ENCODE measurements at places on chromosomes 13 and 19.

DNA sequence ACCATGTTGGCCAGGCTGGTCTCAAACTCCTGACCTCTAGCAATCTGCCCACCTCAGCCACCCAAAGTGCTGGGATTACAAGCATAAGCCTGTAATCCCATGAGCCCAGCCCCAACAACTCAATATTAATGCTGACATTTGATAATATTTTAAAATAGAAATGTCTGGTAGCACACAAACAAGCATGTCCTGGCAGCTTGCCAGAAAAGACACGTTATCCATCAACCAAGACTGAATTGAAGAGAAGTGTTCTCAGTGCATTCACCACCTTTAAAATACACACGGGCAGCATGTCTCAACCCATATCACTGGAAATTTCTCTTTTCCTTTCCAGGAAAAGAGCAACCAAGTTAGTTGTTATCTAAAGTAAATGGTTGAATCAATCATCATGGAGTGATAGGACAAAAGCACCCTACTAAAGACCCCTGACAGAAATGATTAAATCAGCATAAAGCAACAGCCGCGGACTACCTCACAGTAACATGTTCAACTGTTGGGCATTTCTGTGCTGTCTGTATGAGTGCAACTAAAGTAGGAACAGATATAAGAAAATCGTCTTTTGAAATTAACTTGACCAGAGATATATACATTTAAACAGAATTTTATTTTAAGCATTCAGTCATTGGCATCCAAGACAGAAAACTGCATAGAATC, 25.0 kb downstream of the LHFPL6 start:
- DNase-seq = no peak

- DNase-seq = no peak
These were observed 23.1 kb downstream of the SIAH3 start for GRCh38 chr13:45828256-45828968.

DNA sequence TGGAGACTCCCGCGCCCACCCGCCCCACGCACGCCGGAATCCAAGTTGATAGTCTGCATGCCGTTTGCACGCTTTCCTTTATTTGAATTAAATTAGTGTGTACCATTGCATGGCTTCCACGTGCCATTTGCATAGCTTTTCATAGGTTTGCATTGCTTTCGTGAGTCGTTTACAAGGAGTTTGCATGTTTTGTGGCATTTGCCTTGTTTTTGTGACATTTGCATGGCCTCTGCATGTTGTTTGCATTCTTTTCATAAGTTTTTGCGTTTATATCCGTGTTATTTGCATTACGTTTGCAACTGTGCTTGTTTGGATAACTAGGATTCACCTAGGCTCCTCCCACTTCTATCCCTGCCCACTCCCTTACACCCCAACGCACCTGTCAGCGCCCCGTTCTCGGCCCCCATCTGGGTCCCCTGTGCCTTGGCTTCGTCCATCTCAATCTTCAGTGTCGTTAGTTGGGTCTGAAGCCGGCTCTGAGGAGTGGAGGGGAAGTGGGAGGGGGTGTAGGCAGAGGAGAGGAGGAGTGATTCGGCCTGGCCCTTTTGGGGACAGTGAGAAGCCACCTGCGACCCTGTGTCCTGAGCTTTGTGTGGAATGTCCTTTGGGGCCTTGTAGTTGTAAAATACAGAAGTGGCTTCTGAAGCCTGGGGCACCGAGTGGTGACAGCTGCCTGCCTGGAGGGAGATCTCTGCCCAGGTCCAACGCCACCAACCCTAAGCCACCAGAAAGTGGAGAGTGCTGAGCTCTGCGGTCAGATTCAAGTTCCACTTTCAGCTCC, 2.4 kb downstream of the CCDC194 start:
- DNase-seq = no peak

DNA sequence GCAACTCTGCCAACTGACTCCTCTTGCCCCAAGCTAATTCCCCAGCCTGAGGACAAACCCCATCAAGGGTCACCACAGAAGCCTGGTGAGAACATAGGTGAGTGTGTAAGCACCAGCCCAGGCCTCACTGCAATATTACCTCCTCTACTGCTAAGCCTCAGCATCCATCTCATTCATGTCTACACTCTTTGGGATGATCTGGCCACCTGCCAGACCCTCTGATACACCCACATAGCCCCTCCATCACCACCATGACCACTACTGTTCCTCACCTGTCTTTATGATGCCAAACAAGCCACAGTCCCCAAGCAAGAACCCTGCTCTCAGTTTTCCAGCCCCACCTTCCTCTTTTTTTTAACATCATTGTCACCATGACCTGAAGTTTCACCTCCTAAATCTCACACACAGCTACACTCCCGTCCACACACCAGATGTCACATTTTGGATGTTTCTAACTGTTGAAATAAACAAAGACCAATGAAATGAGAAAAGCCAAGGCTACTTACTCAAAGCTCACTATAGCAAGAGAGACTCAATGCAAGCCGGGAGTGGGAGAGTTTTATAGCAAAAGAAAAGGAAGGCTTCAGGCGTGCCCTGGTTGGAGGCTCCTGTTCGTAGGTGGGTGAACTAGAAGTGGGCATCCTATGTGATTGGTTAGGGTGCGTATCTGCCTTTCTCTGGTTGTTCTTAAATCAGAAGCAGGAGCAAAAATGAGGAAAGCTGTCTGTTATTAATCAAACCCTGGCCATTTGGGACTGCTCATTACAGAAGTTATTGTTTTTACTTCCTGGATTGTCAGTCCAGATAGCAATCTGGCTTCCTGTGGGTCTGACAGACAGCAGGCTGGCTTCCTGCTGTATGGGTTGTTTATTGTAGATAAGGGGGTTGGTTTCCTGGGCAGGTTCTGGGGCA, 2.0 kb downstream of the ZNF792 start:
- DNase-seq = peak; percentile 16

DNA sequence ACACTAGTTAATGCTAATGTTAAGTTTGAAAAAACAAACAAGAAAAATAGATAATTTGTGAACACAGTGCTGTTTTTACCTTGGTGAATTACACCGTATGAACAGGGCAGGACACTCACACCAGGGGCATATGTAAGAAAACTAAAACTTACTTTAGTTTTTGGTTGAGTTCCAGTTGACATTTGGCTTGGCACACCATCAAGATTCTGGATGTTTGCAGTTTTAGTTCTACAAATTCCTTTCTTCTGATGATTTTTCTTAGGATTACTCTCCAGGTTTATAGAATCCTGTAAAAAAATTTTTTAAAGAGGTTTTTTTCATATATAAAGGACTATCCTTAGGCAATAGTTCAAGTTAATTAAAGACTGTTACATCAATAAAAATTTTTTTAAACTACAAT, 238.5 kb upstream of the STARD13 start:
- peak; percentile 92 for DNase-seq

GRCh38 chr13:94369972-94370436, 109.5 kb downstream of the DCT start:
- DNase-seq = peak; percentile 56

- DNase-seq = no peak
These were observed 559.0 kb upstream of the SLC10A2 start for GRCh38 chr13:103625194-103625593.

- peak; percentile 91 for DNase-seq
These were observed 299.7 kb downstream of the DLEU7 start for GRCh38 chr13:50543782-50544181.

DNA sequence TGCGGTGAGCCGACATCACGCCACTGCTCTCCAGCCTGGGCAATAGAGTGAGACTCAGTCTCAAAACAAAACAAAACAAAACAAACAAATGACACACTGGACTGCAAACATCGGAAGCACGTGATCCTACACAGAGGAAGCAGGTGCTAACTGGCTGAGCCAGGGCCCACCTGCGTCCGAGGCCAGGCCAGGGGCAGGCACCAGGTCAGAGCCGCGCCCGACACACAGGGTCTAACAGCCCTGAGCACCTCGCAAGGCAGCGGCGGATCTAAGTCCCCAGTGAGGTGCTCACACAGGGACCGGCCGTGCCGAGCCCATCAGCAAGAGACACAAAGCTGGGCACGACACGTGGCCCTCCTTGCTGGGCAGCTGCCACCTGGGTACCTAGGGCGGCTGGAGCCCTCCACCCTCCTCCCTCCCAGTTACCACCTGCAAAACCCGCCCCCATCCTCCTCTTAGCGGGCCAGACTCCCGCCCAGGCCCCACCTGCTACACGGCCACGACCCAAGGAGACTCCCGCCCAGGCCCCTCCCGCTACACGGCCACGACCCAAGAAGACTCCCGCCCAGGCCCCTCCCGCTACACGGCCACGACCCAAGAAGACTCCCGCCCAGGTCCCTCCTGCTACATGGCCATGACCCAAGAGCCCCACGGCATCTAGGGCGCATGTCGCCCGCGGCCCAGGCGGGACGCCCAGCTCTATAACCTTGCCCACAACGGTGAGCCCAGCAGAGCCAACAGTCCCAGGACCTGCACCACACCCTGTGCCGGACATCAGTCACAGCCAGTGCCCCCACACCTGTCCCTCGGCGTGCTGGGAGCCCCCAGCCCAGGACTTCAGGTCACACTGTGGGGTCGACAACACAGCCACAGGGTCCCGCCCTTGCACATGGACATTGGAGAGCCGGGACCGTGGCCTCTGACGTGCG, 15.6 kb downstream of the AP3D1 start:
- DNase-seq = no peak

GRCh38 chr13:76874479-76874878, 11.7 kb downstream of the KCTD12 start:
- DNase-seq = no peak

DNA sequence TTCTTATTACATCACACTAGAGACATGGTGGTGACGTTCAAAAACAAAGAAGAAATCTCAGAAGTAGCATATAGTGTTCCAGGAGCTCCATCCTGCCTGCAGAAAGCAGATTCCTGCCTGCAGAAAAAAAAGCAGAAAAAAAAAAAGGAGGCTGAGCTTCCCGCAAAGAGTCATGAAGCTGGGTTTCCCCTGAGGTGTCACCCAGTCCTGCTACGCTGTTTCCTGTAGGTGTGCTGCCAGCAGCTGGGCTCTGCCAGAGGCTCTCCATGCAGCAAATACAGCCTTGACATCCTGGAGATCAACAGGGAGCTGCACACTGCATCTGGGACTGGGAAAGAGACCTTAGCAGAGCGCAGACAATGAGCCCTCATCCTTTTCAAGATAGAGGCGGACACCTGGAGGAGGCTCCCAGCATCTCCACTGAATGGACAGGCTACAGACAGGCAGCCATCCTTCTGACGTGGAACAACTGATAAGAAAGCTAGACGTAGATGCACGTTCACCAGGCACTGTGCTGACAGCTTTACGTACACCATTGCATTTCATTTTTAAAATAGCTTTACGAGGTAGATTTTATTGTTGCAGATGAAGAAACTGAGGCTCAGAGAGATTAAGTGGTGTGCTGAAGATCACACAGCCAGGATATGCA, 350.9 kb downstream of the FOXO1 start:
- no peak for DNase-seq

GRCh38 chr13:57582032-57582431, 49.5 kb upstream of the PCDH17 start:
- no peak for DNase-seq

- no peak for DNase-seq
These were observed 21.8 kb downstream of the GATAD2A start for GRCh38 chr19:19427302-19427701.

- no peak for DNase-seq
These were observed 16.0 kb upstream of the KBTBD6 start for GRCh38 chr13:41148419-41149283.

- no peak for DNase-seq
These were observed 67.9 kb downstream of the PCCA start for GRCh38 chr13:100156788-100157187.

DNA sequence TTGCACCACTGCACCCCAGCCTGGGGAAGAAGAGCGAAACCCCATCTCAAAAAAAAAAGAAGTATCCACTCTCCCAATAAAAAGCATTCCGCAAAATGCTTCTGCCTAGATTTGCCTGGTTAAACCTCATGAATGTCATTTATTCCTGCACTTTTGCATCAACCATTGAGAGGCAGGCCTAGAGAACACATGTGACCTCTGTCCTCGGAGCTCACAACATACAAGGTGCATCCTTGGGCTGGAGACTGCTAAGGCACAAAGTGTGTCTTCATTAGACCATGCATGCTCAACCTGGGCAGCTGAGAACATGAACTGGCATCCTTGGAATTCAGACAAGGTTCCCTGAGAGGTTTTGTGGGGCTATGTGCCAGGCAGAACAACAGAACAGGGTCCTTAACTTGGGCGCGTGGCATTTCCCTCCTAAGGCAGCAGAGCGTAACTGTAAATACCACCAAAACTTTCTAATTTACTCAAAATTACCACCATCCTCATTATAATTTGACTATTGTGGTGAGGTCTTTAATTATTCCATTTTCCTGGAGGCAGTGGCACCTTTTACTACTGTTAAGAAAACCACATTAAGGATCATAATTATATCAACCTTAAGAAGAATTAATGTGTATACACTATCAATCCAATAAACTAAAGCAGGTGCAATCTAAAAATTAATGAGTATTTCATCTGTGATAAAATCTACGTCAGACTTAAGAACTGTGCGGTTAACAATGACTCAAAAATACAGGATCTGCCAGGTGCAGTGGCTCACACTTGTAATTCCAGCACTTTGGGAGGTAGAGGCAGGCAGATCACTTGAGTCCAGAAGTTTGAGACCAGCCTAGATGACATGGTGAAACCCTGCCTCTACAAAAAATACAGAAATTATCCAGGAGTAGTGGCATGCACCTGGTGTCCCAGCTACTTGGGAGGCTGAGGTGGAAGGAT, 13.8 kb downstream of the RCBTB1 start:
- no peak for DNase-seq

DNA sequence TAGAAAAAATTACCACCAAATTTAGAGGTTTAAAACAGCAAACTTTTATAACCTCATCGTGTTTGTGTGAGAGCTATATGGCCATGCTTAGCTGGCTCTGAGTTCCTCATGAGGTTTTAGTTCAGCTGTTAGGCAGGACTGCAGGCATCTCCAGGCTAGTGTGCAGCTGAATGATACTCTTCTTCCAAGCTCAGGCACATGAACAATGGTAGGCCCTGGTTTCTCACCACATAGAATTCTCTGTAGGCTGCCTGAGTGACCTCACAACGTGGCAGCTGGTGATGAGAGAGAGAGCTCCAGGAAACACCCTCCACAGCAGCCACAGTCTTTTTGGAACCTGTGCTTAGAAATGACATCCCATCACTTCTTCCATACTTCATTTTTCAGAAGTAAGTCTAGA, 540.6 kb upstream of the MIR17HG start:
- DNase-seq = no peak

GRCh38 chr19:3161453-3161852, 17.1 kb upstream of the S1PR4 start:
- DNase-seq = peak; percentile 43

DNA sequence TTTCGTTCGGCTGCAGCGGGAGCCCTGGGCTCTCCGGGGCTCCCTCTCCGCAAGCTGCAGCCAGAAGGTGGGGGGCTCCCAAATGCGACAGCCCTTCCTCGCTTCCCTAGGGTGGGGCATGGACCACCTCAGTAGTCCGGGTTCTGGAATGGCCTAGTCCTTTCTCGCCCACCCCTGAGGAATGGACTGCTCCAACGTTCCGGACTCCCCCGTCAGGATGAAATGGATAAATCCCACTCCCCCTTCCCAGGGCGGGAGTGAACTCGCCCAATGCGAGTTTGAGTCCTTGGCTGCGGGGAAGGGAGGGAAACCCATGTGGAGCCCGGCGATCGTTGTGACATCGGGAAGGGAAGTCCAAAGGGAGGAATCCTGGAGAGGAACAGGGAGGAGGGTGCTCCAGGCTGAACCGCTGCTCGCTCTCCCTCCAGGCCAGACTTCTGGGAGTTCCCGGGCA, 5.5 kb downstream of the HRC start:
- DNase-seq = peak; percentile 83
